DMS79 treated with DMSO at 0.1 percent for 48 hours (cell line): ENCODE measurements at places on chromosomes 3 and 15.

DNA sequence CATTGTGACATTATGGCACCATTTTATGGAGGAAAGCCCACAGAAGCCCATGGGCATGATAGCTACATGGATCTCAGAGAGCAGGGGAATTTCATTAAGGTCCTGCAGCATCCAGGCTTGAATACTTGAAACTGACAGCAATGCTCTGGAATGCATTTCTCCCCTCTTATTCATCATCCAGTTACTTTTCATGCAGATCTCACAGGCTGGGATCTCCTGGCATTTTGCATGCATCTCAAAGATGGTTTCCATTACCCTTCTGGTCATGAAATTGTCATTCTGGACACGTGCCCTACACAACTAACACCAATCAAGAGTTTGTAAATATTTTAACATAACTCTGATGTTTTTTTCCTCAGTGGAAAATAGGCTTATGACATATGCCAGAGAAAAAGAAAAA, 32.4 kb downstream of the VGLL3 start:
- no peak for DNase-seq

DNA sequence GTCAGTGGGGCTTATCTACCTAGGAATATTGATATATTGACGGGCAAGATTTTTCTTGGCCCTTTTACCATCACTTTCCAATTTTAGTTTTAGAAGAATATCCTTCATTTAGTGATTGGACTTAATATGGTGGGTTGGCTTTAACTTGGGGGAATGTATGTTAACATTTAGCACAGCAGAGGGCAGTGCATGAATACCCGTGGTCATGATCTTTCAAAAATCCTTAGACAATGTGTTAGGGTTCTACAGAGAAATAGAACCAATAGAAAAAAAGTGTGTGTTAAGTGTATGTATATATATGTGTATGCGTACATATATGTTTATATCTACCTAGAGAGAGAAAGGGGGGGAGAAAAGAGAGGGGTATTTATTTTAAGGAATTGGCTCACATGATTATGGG, 36.9 kb downstream of the GPR171 start:
- DNase-seq, result no peak

DNA sequence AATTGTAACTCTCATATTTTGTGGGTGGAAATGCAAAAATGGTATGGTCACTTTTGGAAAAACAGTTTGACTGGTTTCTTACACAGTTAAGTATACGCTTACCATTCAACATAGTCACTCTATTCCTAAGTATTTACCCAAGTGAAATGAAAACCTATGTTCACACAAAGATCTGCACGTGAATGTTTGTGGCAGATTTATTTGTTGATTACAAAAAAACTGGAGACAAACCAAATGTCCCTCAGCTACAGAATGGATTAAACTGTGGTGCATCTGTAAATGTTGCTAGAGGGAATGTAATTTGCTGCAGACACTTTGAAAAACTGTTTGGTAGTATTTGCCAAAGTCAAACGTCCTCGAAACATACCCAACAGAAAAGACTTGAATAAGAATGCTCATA, 29.3 kb downstream of the ACKR2 start:
- no peak for DNase-seq

DNA sequence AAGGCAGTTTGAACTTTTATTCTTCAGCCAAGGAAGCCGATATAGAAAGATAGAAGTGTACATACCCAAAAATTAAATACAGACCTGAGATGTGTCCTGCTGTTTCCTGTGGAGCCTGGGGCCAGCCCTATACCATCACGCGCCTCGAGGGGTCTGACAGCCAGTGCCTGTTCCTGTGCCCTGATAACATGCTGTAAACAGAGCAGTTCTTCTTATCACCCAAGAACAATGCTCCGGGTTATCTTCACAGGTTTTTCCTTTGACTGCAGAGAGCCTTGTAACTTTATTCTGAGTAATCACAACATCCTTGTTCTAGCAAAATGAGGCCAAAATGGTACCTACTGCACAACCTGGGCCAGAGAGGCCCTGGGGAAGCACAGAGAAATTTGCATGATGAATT, 289.7 kb upstream of the CHRM5 start:
- DNase-seq, result no peak

DNA sequence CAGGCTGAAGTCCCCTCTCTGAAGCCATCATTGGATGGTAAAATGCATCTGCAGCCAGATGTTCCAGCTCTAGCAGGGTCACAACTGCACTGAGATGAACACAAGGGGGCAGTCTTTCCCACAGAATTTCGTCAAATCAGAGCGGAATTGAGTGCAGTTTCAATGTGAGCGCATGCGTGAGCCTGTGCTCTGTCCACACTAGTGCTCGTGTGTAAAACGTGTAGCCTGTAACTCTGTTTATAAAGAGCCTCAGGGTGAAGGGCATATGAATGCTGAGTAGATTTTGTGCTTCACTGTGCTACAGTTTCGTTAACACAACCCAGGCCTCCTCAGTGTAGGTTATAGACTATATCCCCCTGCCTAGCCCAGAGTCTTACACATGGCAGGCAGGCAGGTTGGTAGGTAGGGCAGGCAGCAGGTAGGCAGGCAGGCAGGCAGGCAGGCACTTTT, 92.7 kb upstream of the GOLGA6L4 start:
- DNase-seq, result peak; percentile 5

- DNase-seq, result no peak
These were observed 193.6 kb upstream of the IL12A start for GRCh38 chr3:159795042-159795441.

GRCh38 chr15:51499379-51499976, 123.1 kb downstream of the DMXL2 start:
- DNase-seq, result no peak
